ENCODE measurements at places on chromosomes 2 and 18.

DNA sequence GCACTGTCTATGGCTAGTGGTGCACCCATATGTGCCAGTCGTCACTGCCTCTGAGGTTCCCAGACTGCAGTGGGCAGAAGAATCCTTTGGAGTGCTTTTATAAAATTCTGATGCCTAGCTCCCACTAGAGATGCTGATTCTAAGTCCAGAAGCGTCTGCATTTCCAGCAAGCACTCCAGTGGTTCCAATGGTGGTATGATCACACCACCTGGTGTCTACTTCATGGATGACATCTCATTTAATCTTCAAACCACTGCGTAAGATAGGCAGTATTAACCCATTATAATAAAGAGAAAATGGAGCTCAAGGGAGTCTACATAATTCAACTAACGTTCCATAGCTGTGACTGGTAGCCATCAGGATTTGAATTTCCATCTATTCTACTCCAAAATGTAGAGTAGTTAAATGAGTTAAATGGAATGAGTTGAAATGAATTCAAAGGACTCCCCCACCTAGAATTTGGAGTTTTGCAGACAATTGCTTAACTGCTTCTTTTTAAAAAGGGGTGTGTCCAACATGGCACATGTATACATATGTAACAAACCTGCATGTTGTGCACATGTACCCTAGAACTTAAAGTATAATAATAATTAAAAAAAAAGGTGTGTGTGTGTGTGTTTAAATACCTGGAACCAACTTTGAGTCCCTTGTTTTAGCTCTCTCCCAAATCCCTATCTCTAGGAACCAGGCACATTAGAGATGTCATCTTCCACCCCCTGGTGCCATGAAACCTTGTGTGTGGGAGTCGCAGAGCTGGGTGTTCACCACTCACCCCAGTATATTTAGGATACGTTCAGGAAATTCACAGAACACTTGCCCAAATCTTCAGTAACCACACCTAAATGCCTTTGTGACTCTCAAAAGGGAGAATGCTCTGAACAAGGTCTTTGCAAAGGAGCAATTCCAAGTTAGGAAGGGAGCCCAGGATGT is 14.1 kb downstream of the LAMA3 start:
- peak; percentile 72 for DNase-seq

DNA sequence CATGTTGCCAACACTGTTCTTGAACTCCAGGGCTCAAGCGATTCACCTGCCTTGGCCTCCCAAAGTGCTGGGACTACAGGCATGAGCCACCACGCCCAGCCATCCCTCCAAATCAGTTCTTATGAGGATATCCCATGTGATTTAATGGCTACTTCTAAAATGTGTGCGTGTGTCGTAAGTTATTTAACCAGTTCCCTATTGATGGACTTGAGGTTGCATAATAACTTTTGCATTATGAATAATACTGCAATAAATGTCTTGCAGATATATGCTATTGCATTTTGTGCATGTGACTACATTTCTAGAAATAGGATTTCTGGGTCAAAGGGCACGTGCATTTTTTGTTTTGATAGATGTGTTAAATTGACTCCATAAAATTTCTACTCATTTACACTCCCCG is 19.0 kb downstream of the DIPK1C start:
- DNase-seq: no peak

GRCh38 chr2:134146620-134147019 is 107.3 kb upstream of the MGAT5 start:
- DNase-seq: peak; percentile 71

DNA sequence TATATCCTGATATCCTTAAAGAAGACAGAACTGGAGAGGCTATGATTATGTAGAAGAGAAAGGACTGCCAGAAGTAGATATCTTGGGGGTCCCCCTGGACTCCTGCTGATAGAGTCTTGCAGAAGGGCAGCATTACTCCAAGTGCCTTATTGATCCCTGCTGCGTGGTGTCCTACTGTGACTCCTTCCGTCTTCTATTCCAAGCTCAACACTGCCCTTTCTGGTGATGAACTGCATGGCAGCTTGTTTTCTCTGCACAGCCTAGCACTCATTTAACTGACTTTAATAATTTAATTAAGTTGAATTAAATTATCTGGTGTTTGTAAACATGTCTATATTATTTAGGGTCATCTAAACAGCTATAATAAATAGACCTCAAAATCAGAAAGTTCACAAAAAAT is 194.1 kb upstream of the DSEL start:
- no peak for DNase-seq

DNA sequence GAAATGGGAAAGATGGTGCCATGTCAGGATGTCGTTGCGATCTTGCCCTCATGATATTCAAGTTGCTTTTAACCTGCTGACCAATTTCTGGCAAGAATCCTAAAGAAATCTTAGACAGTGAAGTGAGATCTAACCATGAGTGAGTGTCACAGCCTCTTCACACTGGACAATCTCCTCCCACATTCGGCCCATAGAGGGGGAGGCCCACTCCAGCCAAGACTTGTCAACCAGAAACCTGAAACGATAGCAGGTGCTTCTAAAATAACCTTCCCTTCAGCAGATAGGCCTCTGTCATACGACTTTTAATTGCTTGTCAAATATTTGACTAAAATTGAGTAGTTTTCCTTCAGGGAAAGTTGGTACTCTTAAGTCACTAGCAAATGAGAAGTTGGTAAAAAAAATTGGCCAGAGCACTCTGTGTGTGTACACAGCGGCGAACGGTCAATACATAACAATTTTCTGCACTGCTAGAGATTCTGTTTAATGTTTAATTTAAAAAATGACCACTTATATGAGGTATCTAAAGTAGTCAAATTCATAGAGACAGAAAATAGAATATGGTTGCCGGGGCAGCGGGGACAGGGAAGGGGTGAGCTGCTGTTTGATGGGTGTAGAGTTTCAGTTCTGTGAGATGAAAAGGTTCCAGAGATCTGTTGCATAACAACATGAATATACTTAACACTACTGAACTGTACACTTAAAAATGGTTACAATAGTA is 110.2 kb downstream of the VAPA start:
- no peak for DNase-seq

DNA sequence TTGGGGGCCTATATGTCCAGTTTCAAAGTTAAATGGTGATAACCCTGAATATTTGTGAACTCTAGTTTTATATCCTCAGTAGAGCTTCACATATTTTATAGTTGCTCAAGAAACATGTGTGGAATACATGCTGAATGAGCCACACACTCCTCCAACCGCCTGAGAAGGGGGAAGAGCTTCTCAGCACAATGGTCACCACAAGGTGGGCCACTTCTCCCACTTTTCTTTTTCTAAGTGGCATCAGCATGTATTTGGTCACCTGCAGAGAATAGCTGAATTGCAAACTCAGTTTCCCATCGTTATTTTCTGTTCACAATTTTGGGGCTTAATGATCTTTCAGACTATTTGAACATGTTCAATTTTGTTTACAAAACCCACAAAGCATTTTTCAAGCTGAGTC is 340.5 kb downstream of the PARD3B start:
- no peak for DNase-seq

GRCh38 chr2:14621114-14621513 is 11.4 kb upstream of the LRATD1 start:
- no peak for DNase-seq

DNA sequence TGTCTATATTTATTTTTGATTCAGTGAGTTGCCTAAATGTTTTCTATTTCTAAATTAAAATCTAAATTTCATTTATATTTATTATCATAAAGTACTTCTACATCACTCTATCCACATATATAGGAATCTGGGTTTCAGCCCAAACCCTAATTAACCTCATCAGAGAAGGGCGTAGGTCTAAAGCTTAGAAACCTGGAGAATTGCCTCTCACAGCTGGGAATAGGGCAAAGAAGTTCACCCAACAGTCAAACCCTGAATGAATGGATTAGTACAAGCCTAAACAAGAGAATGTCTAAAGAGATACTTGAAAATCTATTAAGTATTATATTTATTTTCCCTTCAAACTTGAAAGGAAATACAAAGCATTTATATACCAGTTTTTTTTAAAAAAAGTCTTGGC is 26.2 kb downstream of the TFPI start:
- DNase-seq: no peak

GRCh38 chr2:38152035-38152434 is 76.1 kb upstream of the CYP1B1 start:
- no peak for DNase-seq

DNA sequence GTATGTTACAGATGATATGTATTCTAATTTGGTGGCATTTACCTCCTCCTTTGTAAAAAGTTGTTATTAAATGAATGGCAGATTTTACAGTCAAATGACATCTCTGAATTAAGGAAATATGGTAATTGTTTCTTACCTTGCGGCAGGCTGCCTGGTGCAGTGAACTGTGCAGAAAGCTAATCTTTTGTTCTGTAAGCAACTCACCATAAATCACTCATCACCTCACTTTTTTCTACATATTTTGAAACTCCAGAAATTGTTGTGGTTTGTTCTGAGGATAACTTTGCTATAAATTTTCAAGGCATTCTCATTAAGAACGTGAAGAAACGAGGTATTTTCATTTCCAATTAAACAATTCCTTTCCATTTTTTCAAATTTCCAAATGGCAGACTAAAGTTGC is 52.7 kb downstream of the ST6GAL2 start:
- no peak for DNase-seq

DNA sequence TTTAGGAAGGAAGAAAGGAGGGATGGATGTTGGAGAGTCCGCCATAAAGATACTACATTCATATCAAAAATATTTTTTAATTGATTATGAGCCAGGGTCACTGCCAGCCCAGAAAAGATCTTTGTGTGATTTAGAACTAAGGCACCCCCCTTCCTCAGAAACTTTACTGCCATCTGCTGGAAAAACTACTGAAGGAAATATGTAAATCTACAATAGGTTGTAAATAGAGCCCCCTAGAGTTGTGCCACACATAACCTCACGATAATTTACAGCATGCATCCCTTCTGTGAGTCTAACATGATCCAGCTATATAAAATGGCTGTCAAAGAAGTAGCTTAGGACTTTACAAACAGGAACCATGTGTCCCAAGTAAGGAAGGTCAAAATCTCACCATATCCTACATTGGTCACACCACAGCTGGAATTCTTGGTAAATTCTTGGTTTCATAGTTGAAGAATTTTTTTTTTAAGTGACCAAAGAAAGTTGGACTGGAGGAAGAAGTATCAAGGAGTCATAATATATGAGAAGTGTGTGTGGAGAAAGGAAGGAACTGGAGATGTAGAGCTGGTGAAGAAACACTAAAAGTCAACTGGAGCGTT is 152.5 kb downstream of the CYP26B1 start:
- DNase-seq: peak; percentile 68

GRCh38 chr2:12817870-12818269 is 101.1 kb downstream of the TRIB2 start:
- DNase-seq: no peak

DNA sequence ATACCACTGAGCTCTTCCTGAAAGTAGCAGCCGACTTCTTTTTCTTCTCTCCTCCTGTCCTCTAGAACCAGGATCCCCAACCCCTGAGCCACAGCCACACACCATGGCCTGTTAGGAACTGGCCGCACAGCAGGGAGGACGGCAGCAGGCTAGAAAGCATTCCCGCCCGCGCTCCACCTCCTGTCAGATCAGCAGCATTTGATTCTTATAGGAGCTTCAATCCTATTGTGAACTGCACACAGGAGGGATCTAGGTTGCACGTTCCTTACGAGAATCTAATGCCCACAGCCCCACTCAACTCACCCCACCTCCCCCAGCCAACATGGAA is 179.1 kb upstream of the SH3BP4 start:
- DNase-seq: no peak

DNA sequence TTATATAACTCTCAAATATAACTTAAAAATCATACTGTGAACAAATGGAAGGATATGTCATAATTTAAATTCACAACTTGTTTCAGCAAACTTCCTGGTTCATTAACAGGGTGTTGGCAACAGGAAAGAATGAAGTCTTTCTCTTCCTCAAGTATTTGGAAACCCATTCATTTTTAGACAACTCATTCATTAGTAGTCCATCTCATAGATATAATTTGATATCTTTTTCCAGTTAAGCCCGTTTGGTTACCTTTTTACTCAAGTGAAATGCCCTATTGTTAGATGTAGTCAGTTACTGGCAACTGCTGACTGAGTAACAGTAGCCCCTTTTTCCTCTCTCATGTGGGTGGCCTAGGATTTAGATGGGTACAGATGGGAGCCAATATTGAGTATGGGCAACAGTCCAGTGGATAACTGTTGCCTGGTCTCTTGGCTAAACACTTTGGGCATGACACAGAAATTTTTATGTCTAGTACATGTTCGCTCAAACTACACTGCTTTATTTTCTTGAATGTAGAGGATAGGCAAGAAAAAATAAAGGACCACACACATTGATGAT is 4.6 kb upstream of the UGP2 start:
- DNase-seq: no peak

- no peak for DNase-seq
These were observed 77.0 kb downstream of the RAD51AP2 start for GRCh38 chr2:17441055-17441771.

DNA sequence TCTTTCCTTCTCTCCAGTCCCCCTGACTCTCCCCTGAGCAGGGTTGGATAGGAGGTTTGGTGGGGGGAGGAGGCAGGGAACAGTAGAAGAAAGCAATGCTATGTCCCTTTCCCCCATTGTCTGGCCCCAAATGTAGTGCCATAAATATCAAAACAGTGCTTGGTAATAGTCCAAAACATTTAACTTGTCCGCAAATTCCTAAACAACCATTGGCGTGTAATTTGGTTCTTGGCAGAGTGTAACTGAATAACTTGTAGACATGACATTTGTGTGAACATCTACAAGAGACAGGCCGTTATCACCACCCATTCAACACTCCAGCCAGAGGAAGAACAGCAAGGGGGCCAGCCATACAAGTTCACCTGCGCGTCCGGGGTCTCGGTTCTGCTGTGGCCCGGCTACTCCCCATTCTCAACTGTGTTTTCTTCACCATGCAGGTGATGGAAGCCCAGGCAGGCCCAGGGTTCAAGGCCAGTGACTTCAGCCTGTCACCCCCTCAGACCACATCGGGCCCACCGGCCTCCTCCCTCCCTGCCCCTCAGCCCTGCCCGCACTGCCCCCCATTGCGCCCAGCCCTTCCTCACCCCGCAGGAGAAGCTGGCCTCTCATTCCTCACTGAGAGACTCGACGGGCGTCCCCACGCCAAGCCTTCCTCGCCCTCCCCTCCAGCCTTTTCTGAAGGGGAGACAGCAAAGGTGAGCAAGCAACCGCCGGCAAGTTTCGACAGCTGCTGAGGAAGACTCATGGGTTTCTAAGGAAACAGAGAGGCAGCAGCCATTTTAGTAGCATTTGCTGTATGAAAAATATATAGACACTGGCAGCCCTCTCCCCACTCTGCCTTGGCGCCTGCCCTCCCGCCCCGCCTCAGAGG is 699 bp upstream of the RAPGEF4 start:
- peak; percentile 25 for DNase-seq

DNA sequence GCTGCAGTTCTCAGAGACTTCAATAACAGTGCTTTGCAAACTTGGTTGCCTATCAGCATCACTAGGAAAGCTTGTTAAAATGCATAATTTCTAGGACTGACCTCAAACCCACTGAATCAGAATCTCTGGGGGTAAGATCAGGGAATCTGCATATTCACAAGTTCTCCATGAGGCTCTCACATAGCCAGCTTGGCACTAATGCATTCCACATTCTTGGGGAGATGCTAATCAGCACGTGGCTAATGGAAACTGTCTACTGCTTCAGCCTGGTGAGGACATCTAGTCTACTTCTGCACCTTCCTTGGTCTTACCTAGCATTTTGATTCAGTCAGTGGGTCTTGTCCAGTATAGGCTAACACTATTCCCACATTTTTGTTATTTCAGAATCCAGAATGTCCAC is 56.3 kb downstream of the RBKS start:
- DNase-seq: peak; percentile 48

GRCh38 chr2:65638443-65638842 is 206.0 kb upstream of the SPRED2 start:
- no peak for DNase-seq

All from GM03348 (cell line).